ENCODE measurements at places on chromosomes 11 and 22.

GRCh38 chr22:34946339-34946985, 119.5 kb upstream of the ISX start:
- DNase-seq, result no peak

DNA sequence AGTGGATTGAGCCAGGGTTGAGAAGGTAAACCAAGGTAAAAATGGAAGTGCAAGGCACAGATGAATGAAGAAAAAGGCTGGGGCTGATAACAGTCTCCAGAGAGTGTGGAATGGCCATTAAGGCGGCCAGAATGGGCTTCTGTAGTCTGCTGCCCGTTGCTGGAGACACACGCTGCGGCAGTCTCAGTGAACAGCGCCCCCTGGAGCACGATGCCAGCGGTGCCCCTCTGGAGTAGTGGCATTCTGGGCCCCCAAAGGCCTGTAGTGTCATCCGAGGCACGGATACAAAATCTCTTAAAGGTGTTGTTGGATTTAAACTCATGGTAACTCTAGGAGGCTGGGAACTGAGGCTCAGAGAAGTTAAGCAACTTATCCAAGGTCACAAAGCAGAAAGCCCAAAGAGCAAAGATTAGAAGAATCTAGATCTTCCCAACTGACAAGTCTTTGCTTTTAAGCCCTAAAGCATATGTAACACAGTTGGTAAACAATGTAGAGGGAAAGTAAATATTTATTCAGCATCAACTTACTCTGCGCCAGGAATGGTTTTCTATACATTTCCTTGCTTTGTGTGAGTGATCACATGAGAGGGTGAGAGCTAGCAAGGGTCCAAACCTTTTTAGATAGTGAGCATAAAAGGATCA, 18.2 kb downstream of the KCNJ1 start:
- DNase-seq, result peak; percentile 43

GRCh38 chr11:26219183-26220117, 112.5 kb upstream of the ANO3 start:
- no peak for DNase-seq

GRCh38 chr11:64533501-64533900, 57.5 kb upstream of the SLC22A12 start:
- DNase-seq, result no peak

DNA sequence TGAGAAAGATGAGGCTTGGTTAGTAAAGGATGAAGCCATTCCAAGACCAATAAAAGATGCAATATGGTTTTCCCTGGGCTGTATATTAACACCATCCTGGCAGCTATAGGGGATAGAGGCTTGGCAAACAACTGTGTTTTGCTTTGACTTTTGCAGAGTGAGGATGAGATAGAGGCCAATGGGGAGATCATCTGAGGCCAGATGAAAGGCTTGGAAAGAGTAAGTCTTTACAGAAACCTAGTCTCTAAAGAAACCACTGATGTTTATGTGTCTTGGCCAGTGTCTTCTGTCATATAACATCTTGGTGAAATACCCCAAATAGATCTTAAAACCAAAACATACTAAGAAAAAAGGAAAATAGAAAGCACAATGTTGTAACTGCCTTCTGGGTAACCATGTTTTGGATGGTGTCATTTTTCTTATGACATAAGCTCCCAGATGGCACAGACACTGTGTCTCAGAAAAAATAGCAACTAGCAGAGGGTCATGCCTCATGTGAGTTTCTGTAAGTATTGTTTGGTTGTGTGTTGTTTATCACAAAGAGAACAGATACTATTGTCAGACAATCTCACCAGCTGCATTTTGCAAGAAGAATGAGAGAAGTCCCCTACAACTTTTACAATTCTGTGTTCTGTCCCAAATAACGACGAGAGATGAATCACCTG, 305.4 kb downstream of the ST3GAL4 start:
- no peak for DNase-seq

- no peak for DNase-seq
Observed at GRCh38 chr11:11218629-11218986, 134.4 kb downstream of the CSNK2A3 start.

DNA sequence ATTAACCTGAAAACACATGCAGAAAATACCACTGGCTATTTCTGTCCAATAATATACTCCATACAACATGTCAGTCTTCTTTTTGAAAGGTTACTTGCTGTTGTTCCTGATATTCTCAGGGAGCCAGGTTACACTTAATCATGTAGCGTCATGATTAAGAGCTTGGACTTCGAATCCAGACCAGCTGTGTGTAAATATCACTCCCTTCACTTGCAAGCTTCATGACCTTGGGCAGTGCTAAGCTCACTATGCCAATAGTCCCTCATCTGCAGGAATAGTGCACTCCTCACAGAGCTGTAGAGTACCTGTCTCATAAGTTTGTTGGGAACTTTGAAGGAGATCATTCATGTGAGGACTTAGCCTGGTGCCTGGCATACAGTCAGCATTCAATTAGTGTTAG, 1.9 kb downstream of the HTR3B start:
- no peak for DNase-seq

GRCh38 chr11:16136792-16137390, 219.5 kb downstream of the SOX6 start:
- no peak for DNase-seq

DNA sequence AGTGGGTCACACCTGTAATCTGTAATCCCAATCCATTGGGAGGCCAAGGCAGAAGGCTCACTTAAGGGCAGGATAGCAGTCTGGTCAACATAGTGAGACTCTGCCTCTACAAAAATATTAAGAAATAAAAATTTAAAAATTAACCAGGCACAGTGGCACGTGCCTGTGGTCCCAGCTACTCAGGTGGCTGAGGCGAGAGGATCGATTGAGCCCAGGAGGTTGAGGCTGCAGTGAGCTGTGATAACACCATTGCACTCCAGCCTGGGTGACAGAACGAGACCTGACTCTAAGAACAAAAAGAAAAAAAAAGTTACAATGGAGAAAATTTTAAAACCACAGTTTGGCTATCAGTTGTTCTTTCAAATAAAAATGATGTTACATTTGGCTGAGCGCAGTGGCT, 13.4 kb upstream of the SYNGR1 start:
- no peak for DNase-seq

- DNase-seq, result no peak
Observed at GRCh38 chr11:47442514-47442913, 6.4 kb downstream of the RAPSN start.

- no peak for DNase-seq
Observed at GRCh38 chr22:44186737-44187136, 6.0 kb downstream of the PARVG start.

DNA sequence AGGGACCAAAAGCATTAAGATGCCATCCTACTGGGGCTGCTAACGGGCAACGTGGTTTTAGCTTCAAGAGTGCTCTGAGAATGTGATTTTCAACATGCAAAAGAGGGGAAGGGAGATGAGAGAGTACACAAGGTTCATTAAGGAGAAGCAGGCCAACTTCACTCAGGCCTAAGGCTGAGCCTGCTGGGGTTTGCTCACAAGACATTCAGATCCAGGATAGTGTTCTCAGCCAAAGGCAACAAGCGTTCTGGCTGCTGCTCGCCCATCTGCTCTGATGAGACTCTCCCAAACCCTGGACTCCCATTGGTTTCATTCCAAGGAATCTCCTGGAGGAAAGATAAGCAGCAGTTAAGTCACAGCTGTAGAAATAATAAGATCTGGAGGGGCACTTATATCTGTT, 23.6 kb upstream of the UPB1 start:
- DNase-seq, result no peak

GRCh38 chr11:93845181-93846092, 5.0 kb downstream of the VSTM5 start:
- no peak for DNase-seq

DNA sequence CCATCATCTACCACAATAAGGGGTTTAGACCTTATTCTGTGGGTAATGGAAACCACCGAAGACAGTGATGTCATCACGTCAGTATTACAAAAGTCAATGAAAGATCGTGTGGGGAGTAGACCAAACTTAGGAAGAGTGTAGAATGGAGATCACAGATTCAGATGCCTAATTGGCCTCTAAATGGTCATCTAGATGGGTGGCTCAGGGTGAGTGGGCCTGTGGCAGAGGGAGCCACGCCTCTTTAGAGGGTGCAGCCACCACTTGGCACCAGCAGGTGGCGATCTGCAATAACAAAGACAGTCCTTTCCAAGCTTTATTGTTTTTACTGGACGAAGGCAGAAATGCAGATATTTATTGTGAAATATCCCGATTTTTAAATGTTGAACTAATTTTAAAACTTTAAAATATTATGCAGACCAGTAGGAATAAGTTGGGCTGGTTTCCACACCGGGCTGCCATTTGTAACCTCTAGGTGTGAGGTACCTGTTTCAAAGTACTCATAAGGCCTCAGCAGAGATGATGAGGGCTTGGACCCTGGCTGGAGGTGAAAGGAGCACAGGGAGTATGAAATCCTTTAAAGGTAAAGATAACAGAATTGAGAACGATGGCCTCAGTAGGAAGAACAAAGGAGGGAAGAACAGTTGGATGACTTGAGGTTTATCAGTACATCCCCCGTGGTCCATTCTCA, 222.0 kb downstream of the DBX1 start:
- DNase-seq, result no peak

DNA sequence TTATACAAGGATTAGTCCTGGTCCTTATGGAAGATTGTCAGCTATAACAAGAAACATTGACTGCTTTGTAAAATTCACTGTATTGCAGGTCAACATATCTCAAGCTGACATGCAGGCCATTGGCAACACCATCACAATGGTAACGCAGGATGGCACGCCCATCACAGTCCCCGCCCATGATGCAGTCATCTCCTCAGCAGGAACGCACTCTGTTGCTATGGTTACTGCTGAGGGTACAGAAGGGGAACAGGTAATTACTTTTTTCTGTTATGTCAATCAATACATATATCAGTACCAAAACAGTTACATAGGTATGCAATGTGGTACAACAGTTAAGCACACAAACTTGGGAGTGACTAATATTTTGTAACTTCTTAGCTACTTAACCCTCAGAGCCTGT, 55.3 kb downstream of the ZNF143 start:
- no peak for DNase-seq

- no peak for DNase-seq
Observed at GRCh38 chr11:111762981-111763643, 3.1 kb downstream of the PPP2R1B start.

GRCh38 chr11:10573556-10573955, 5.1 kb upstream of the LYVE1 start:
- DNase-seq, result no peak

GRCh38 chr22:16594026-16594425, 1.4 kb upstream of the CCT8L2 start:
- no peak for DNase-seq

DNA sequence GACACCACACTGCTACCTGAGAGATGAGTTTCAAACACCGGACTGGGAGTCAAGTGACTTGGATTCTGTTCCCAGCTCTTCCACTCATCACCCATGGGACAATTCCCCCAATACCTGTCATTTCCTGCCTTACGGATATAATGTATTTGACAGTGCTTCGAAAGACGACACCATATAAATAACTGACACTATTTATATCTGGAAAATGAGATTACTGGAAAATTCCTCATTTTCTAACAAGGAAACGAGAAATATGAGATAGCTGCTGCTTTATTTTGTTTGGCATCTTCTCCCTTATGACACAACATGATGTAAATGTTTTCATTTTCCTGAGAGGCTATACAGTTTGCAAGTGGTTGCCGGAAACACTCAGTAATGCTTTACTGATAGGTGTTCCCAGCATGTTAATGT, 8.6 kb downstream of the HSCB start:
- DNase-seq, result no peak

DNA sequence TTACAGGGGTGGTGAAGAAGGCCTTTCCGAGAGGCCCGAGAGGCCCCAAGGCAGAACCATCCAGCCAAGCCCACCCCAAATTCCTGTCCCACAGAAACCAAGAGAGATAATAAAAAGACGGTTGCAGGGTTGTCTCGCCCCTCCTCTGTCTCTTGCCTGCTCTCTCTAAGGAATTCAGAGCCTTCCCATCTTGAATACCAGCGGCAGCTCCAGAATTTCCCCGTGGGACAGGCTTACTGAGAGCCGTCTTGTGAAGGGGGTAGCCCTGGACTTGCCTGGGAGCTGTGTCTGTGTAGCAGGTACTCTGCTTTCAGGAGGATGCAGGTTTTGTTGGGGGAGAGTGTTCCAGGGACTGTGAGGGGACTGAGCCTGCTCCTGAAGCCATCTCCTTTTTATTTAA, 9.6 kb upstream of the EIF3D start:
- DNase-seq, result no peak

GRCh38 chr11:130773244-130773820, 142.9 kb downstream of the SNX19 start:
- no peak for DNase-seq

DNA sequence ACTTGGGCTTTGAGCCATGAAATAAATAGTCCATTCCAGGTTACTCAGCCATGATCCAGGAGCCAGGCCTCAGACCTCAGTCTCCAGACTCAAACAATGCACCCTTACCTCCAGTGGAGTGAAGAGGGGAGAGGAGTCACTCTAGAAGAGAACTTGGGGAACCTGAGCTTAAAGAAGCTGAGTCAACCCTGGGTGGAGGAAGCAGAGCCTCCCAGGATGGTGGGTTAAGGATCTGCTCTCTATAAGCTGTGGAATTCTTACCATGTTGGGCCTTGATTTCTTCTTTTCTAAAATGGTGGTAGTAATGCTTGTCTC, 113.2 kb downstream of the NECTIN1 start:
- no peak for DNase-seq

DNA sequence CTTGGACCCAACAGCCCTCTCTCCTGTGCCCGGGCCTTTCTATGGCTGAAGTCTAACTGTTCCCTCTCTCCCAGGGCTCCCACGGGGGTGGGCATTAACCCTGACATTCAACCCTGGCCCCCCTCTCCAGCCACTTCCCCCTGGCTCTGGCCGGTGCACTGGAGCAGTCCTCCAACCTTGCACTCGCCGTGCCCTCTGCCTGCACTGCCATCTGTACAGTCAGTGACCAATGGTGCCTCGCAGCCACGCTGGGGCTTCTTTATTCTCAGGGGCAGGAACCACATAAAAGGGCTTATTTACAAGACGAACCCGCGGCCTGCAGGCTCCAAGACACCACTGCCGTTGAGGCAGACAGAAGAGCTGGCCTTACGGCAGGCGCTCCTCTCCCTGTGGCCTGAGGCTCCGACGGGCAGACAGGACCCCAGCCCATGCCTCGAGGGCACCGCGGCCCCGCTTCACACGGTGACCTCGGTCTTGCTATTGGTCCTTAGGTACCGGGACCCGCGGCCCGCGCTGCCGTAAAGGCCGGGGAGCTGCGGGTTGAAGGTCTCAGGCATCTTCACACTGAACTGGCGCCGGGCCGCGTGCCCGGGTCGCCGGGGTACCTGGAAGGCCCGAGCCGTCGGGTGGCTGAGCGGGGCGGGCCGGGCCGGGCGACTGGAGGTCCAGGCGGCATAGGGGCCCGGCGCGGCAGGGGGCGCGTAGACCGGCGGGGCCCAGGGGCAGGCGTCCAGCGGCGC, 5.4 kb downstream of the SHISA8 start:
- no peak for DNase-seq

Data from T follicular helper cell (primary cell).